ENCODE measurements at places on chromosomes 12 and 14.

DNA sequence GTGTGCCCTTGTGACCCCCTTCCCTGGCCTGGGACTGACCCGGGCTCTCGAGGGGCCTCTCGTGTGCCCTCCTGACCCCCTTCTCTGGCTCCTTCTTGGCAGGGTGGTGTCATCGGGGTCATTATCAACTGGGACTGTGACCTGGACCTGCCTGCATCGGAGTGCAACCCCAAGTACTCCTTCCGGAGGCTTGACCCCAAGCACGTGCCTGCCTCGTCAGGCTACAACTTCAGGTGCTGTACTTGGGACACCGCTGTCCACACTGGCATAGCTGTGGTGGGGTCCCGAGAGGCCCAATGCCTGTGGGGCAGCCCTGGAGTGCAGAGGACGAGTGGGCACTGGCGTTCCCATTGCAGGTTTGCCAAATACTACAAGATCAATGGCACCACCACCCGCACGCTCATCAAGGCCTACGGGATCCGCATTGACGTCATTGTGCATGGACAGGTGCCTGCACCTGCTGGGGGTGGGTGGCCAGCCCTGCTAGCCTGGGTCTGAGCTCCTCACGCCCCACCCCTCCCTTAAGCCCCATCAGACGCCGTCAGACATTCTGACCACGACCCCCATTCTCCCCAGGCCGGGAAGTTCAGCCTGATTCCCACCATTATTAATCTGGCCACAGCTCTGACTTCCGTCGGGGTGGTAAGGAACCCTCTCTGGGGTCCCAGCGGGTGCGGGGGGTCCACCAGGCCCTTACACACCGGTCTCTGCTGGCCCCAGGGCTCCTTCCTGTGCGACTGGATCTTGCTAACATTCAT lies 2.5 kb downstream of the P2RX2 start:
- peaks cover 12% of the 10 kb centered on the region for H3K36me3 ChIP-seq
- no peaks in the 10 kb centered on the region for H3K4me1 ChIP-seq
- peaks cover 10% of the 10 kb centered on the region for H3K27me3 ChIP-seq
- H3K27ac ChIP-seq = no peak overlapping the region

DNA sequence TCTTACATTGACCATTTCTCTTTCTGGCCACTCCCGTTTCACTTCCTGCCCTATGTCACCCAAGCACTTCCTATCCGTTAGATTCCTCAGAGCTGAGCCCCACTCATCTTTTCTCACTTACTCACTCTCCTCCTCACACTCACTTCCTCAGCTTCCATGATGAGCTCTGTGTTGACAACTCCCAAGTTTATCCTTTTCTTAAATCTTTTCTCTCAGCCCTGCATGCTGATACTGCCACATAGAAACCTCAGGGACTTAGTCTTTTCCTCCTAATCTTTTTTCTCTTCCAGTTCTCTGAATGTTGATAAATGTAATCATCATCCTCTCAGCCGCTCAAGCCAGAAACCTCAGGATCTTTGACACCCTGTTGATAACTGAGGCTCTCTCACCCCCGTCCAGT lies 99.6 kb downstream of the ANO6 start:
- no peaks in the 10 kb centered on the region for H3K36me3 ChIP-seq
- no peaks in the 10 kb centered on the region for H3K4me1 ChIP-seq
- no peak overlapping the region for H3K4me3 ChIP-seq

- no peak overlapping the region for H3K27ac ChIP-seq
- no peak for DNase-seq
- H3K36me3 ChIP-seq = no peaks in the 10 kb centered on the region
- H3K4me1 ChIP-seq = no peaks in the 10 kb centered on the region
- H3K27me3 ChIP-seq = peaks cover 2% of the 10 kb centered on the region
Measured at GRCh38 chr12:118374909-118375308, 1.4 kb upstream of the SUDS3 start.

GRCh38 chr12:51874000-51874399 lies 13.9 kb upstream of the ANKRD33 start:
- H3K4me3 ChIP-seq = no peak overlapping the region
- peaks cover 2% of the 10 kb centered on the region for H3K27me3 ChIP-seq
- no peaks in the 10 kb centered on the region for H3K36me3 ChIP-seq
- DNase-seq = no peak
- no peaks in the 10 kb centered on the region for H3K4me1 ChIP-seq
